ENCODE measurements at places on chromosomes 4 and X. TPM values are rescaled to one million over a fixed set of nuclear protein-coding genes. Genes with fewer than 3 reads are reported as not detected.

DNA sequence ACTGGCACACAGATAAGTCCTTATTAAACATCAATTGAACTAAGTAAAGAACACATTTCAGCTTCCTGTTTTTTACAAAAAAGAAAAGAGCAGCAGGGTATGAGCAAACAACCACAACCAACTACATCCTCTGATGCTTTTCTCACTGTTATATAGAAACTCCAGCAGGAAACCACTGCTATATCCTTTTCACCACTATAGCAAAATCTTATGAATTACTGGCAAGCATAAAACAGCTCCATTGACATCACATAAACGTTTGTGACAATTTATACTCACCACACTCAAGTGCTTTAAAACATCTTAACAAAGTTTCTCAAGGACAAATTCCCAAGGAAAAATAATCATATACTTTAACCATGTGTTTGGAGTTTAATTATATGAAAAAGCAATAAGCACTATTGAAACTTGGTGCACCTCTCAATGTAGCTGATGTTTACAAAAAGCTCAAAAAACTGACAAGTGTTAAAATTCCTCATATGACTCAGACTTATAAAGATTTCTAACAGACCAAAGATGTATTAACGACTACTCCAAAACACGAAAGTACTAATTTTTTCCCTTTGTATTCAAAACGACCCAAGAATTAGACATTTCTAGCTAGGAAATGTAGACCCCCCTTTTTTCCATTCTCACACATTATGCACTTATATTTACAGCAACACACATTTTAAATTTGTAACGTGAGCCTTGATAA, 12.9 kb downstream of the GPRIN3 start:
- H3K4me1 ChIP-seq: no peaks in the 10 kb centered on the region
- H3K36me3 ChIP-seq: no peaks in the 10 kb centered on the region
- H3K4me3 ChIP-seq: no peak overlapping the region

DNA sequence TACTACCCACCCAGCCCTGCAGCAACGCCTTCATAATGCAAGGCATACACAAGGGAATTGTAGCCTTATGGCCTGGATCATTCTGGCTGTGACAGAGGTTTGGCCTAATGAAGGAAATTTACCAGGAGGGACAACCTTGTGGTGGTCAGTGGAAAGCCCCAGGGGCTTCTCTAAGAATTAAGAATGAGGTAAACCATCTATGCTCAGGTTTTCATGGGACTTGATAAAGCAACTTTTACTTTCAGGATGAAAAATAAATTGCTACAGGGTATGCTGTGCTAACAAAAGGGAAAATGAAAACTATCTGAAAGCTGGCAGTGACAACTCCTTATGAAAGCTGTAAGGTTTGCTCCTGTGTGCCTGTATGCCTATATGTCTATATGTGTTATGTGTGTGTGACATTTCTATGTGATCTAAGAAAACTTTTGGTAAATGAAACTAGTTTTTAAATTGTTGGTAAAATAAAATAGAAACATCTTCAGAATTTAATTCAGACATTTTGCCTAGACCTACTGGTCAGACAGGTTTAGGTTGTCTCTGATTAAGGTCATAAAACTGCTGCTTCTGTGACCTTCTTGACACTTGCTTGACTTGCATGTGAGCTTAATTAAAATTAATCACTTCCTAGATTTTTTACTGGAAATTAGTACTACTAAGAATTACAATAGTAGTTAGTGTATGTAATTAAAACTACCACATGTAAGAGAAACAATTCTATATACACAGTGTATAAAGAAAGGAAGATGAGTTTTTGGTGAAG, 19.9 kb upstream of the TXK start:
- no peaks in the 10 kb centered on the region for H3K4me1 ChIP-seq
- no peak overlapping the region for H3K4me3 ChIP-seq
- peaks cover 18% of the 10 kb centered on the region for H3K36me3 ChIP-seq
- H3K27me3 ChIP-seq: no peaks in the 10 kb centered on the region
- no peak overlapping the region for H3K27ac ChIP-seq

DNA sequence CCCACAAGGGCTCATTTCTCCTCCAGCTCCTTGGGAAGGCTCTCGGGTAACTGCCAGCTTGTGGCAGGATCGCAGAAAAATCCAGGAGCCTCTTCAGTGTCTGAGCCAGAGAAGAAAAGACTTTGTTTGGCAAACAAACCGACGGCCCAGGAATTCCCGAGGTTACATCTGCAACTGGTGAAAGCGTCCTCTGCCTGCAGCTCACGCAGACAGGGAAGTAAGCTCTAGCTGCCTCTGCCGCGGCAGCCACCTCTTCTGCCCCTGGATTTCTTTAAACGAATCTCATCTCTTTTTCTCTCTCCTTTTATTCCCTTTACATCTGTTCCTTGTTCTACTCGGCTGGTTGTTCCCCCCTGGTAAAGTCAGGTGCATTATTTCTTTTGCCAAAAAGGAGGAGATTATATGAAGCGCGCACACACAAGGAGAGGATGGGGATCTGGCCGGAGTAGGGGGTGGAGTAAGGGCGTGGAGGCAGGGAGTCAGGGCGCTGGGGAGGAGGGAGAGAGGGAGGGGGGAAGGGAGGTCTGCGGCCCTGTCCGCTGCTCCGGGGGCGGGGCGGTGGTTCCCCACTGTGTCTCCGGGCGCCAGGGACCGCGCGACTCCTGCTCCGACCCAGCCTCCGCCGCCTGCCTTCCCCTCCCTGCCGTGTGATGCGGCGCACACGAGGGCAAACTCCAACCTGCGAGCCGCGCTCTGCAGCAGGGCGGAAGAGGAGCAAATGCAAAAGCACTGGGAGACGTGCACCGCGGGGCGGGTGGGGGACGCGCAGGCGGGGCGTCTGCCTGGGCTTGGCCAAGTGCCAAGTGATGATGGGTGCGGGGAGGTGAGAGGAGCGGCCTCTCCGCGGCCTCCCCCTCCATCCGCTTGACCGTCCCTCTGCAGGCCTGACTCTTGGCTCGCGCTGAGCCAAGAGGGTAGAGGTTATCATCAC, at the start of gene DCHS2:
DCHS2 (minus strand) TSS at position 459 of the 931 bp plus-strand sequence; CDS start at position 15, 444 bp downstream.
- H3K36me3 ChIP-seq: no peaks in the 10 kb centered on the region
- peaks cover 4% of the 10 kb centered on the region for H3K4me1 ChIP-seq
- H3K27ac ChIP-seq: no peak within 1 kb of the TSS
- no peak for DNase-seq
- H3K4me3 ChIP-seq: peak within 1 kb of the TSS; percentile 38

GRCh38 chr4:106287353-106287969, 28.5 kb downstream of the TBCK start:
- H3K27ac ChIP-seq: no peak overlapping the region
- no peaks in the 10 kb centered on the region for H3K4me1 ChIP-seq
- H3K27me3 ChIP-seq: no peaks in the 10 kb centered on the region

DNA sequence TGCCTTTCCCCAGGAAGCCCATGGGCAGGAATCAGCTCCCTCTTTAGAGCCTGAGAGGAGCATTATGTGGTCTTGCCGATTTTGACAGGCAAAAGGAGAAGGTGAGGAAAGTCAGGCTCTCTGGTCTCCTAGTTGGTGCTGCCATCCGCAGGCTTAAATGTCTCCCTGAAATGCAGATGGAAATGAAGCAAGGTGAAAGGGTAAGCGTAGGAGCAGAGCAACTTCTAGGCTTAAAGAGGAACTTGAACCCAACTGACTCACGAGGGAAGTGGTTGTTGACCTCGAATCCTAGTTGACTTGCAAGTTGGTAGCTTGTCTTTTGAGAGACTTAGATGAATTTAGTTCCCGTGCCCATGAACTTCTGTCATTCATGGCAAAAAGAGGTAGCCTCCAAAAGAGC, 205.9 kb downstream of the PTTG2 start:
- no peak overlapping the region for H3K27ac ChIP-seq
- no peaks in the 10 kb centered on the region for H3K27me3 ChIP-seq
- no peak for DNase-seq
- peaks cover 1% of the 10 kb centered on the region for H3K4me1 ChIP-seq
- no peaks in the 10 kb centered on the region for H3K36me3 ChIP-seq

- no peaks in the 10 kb centered on the region for H3K36me3 ChIP-seq
- H3K27me3 ChIP-seq: no peaks in the 10 kb centered on the region
- DNase-seq: peak; percentile 44
- peak overlapping the region; percentile 65 for H3K4me3 ChIP-seq
Measured at GRCh38 chrX:373641-374471, 12.9 kb downstream of the PPP2R3B start.

- H3K4me1 ChIP-seq: no peaks in the 10 kb centered on the region
- H3K27me3 ChIP-seq: no peaks in the 10 kb centered on the region
- H3K36me3 ChIP-seq: no peaks in the 10 kb centered on the region
Measured at GRCh38 chr4:138209094-138209493, 33.1 kb downstream of the SLC7A11 start.

DNA sequence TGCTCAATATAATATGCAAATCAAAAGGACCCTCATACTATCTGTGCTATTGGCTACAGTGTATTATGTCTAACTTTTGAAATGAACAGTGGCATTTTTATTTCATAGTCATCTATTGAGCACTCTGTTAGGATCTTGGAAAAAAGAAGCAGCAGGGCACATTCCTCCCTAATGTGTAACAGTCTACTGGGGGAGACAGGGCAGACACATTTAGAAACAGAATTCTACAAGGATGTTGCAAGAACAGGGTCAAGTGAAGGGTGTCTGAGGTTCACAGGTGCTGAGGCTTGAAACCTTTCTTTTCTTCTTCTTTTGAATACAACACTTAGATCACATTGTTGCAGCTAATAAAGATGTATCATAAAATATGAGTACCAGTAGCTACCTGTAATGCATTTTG, 129.7 kb upstream of the SLC4A4 start:
- no peaks in the 10 kb centered on the region for H3K27me3 ChIP-seq
- no peak overlapping the region for H3K27ac ChIP-seq
- no peaks in the 10 kb centered on the region for H3K36me3 ChIP-seq

- no peak for DNase-seq
- no peak overlapping the region for H3K4me3 ChIP-seq
- H3K4me1 ChIP-seq: no peaks in the 10 kb centered on the region
- H3K27ac ChIP-seq: no peak overlapping the region
- no peaks in the 10 kb centered on the region for H3K27me3 ChIP-seq
Measured at GRCh38 chr4:2135083-2135482, 76.0 kb downstream of the NAT8L start.

Gene ZCCHC18
- total RNA-seq: not detected

GRCh38 chrX:79110731-79111130, 33.8 kb upstream of the GPR174 start:
- no peaks in the 10 kb centered on the region for H3K4me1 ChIP-seq
- no peak overlapping the region for H3K4me3 ChIP-seq
- DNase-seq: no peak
- H3K27ac ChIP-seq: no peak overlapping the region
- H3K27me3 ChIP-seq: no peaks in the 10 kb centered on the region

Gene TXK
- total RNA-seq: not detected

Gene XAGE1A
- total RNA-seq: not detected

DNA sequence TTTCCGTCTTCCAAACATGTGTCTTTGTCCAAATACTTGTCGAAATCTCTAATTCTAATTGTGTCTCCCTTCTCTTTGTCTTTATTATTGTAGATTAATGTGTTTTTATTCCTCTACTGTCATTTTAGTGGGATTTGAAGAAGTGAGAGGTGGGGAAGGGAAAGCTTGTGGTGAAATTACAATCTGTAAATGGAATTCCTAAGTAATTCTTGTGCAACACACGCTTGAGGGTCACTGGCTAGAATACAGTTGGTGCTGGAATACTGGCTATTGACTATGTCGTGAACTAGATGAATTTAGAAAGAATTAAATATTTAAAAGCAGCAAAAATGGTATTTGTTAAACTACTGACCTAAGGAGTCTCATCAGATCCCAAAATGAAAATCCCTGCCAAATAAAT, 10.7 kb upstream of the FNIP2 start:
- no peaks in the 10 kb centered on the region for H3K4me1 ChIP-seq
- no peaks in the 10 kb centered on the region for H3K36me3 ChIP-seq
- no peaks in the 10 kb centered on the region for H3K27me3 ChIP-seq
- no peak for DNase-seq

GRCh38 chrX:65589304-65589703, 54.7 kb upstream of the LAS1L start:
- H3K27me3 ChIP-seq: no peaks in the 10 kb centered on the region
- no peak for DNase-seq
- H3K27ac ChIP-seq: no peak overlapping the region
- H3K4me3 ChIP-seq: no peak overlapping the region
- no peaks in the 10 kb centered on the region for H3K36me3 ChIP-seq

- H3K27me3 ChIP-seq: no peaks in the 10 kb centered on the region
- no peak overlapping the region for H3K27ac ChIP-seq
- H3K36me3 ChIP-seq: no peaks in the 10 kb centered on the region
- no peak for DNase-seq
- no peaks in the 10 kb centered on the region for H3K4me1 ChIP-seq
- no peak overlapping the region for H3K4me3 ChIP-seq
Measured at GRCh38 chr4:79273915-79274314, 51.9 kb downstream of the NAA11 start.

GRCh38 chrX:24759786-24760185, 66.1 kb downstream of the POLA1 start:
- no peaks in the 10 kb centered on the region for H3K36me3 ChIP-seq
- H3K27me3 ChIP-seq: no peaks in the 10 kb centered on the region
- no peak overlapping the region for H3K4me3 ChIP-seq
- DNase-seq: no peak
- H3K4me1 ChIP-seq: peaks cover 9% of the 10 kb centered on the region
- peak overlapping the region; percentile 26 for H3K27ac ChIP-seq

DNA sequence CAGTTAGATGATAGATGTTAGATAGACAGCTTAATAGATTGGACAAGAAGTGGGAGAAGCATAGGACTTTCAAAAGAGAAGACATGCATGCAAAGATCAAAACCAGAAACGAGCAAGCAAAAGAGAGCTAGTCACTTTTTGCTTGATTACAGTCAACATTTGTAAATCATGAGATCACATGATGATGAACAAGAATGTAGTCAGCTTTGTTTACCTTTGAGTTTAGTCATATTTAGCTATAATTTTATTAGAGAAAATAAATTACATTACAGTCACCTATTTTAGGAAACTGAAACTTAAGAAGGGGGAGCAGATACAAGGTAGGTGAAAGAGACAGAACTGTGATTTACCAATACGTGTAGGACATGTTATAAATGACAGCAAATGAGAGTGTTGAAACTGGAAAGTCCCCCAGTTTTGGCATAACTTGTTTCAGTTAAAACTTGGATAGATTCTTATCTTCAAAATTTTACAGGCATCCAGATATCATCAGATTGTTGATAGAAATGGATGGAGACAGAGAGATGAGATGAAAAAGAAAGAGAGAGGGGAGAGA, 1083.1 kb upstream of the PCDH10 start:
- no peaks in the 10 kb centered on the region for H3K4me1 ChIP-seq
- H3K27ac ChIP-seq: no peak overlapping the region
- H3K4me3 ChIP-seq: no peak overlapping the region
- H3K36me3 ChIP-seq: no peaks in the 10 kb centered on the region
